ENCODE measurements at places on chromosomes 6 and 20.

DNA sequence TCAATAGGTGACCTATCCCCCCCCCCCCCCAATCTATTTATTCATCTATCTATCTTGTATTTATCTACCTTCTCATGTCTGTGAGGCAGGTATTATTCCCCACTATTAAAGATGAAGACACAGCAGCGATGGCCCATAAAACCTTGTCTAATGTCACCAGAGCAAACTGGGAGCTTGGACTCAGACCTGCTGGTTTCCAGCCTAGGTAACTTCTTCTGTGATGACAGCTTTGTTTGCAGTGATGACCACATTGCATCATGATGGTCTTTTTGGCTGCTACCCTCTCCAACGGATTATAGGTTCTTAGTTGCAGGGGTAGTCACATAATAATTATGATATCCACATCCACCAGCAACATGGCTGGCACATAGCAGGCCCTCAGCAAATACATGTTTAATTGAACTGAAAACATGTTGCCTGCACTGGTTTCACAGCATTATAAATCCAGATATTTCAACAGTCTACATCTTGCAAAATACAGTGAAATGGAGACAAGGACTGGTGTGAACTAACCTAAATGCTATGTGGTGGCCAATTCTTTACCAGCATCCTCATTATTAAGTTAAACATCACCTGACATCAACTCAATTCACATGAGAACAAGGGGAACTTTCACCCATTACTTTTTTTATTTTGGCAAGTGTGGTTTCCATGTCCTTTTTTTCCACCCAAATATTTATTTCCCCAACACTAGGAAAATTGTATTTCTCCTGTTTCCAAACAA lies 712.5 kb upstream of the NRSN1 start:
- no peak for DNase-seq

DNA sequence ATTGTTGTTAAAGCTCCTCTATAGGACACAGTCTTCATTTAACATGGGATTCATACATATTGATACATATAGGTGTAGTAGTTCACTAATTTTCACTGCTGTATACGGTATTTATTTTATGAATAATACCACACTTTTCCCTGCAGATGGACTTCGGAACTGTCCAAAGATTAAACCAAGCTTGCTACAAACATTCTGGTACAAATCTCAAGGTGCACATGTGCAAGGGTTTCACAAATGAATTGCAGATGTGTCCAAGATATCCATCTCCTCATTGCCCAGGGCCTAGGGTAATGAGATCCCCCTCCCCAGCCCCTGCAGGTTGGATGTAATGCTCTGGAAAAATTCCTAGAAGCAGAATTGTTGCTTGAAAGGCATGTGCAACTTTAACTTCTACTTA lies 31.4 kb downstream of the DTNBP1 start:
- DNase-seq: no peak

- DNase-seq: no peak
Observed at GRCh38 chr6:150685860-150686259, 86.2 kb downstream of the PLEKHG1 start.

DNA sequence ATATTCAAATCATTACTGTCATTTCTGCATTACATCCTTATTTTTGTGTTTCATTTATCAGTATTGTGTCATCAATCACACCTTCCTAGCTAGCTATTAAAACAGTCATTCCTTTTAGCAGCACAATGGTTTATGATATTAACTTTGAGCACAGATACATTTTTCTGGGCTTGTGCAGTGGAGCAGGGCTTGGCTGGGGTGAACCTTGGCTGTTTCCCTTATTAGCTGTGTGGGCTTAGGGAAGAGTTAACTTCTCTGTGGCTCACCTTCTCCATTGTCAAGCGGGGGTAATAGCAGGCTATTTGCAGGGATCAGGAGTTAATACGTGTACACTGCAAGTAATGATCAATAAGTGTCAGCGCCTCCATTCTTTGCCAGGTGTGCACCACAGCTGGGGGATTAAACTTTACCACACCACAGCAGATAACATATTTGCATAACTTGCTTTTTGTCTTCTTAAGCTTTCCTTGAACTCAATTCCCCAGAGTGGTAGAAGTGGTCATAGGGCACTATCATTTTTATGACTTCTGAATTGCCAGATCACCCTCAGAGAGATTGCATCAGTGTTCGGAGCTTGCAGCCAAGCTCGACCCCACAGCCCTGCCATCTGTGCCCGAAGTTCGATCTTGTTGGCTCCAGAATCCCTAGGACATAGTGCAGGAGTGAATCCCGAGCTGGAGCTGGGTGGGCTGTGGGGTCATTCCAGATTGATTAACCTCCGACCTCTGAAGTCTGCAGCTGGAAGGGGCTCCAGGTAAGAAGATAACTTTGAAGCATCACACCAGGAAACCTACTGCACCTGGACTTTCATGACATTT lies 1.5 kb upstream of the PYGB start:
- DNase-seq: no peak

DNA sequence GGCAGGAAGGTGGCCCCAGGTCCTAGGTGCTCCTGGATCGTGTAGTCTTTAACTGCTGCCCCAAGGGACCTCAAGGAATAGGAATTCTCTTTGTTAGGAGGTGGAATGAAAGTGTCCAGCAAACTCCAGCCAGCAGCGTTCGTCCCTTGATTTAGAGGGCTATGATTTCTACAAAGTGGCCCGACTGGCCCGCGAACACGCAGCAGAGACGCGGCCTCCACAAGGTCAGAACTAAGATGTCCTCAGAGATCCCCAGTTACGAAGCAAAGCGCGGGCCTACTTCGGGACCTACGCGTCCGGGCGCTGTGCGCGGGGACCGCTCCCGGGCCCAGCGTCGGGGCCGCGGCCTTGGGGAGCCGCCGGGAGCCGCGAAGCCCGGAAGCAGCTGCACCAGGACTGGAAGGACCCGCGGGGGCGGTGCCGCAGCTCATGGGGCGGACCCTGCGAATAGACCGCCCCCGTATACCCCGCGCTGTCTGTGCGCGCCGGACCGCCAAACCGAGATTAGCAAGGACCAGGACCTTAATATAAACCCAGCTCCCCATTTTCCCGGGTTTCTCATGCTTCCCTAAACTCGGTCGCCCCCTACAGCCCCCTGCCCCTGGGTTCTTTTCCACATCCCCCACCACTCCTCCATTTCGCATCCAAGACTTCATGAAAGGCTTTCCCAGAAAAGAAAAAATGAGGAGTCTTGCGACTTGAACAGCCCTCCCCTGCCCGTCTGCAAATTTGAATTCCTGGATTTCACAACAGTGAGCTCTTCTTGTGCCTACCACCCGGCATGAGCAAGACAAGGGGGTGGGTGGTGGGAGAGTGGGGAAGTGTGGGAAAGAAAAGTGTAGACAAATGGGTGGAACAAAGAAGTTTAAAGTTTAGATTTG lies at the start of gene C6orf47:
C6orf47 (minus strand) TSS at position 398 of the 881 bp plus-strand sequence. CDS start 831 bp downstream, outside the sequence.
- peak; percentile 78 for DNase-seq

GRCh38 chr20:57094252-57094891 lies 172.1 kb downstream of the BMP7 start:
- no peak for DNase-seq

- no peak for DNase-seq
Observed at GRCh38 chr6:63816401-63816981, 180.9 kb downstream of the PHF3 start.

DNA sequence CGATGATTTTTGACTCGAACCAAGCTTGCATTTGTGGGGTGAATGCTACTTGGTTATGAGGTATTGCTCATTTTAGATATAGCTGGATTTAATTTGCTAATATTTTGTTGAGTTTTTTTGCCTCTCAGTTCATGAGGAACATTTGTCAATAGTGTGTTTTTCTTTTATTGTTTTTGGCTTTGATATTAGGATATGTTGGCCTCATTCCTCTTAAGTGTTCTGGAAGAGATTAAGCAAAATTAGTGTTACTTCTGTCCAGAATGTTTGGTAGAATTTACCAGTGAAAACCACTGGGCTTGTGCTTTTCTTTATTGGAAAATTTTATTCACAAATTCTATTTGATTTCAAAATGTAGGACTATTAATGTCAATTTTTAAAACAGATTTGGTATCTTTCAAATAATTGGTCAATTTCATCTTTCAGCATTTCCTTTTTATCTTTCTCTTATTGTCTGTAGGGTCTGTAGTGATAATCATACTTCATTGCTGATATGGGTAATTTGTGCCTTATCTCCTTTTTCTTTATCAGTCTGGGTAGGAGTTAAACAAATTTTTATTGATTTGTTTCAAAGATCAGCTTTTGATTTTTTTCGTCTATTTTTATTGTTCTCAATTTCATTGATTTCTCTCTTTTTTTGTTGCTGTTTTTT lies 14.1 kb downstream of the AIG1 start:
- DNase-seq: no peak

Measured in NCI-H2171 (cell line).